Calu3 (cell line): ENCODE measurements at places on chromosomes 1 and 21.

- no peak for DNase-seq
Measured at GRCh38 chr1:152970495-152970894, at the start of gene SPRR4. Gene SPRR4 (plus strand): TSS chr1:152970648. CDS start chr1:152971891, 1,243 bp downstream.

DNA sequence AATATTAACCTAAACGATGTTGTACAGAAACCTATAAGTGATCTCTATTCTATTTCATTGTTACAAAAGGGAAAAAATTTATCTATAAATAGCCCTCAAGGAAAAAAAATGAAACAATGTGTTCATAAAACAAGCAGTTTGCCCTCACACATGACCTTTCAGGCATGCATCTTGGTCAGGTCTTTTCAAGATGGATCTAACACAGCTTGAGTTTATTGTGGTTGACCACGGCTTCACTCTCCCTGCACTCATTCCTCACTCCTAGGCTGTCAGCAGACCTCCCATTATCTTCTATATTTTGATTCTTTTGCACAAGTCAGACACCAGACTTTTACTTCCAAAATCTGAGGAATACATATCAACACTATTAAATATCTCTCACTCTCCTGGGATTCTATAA, 544.3 kb downstream of the KCNT2 start:
- no peak for DNase-seq

- DNase-seq = peak; percentile 44
Measured at GRCh38 chr1:62144238-62144831, 50.3 kb upstream of the L1TD1 start.

- DNase-seq = peak; percentile 41
Measured at GRCh38 chr1:80731241-80731894, 1069.4 kb upstream of the ADGRL2 start.

- DNase-seq = no peak
Measured at GRCh38 chr1:96370757-96371156, 350.8 kb upstream of the PTBP2 start.

DNA sequence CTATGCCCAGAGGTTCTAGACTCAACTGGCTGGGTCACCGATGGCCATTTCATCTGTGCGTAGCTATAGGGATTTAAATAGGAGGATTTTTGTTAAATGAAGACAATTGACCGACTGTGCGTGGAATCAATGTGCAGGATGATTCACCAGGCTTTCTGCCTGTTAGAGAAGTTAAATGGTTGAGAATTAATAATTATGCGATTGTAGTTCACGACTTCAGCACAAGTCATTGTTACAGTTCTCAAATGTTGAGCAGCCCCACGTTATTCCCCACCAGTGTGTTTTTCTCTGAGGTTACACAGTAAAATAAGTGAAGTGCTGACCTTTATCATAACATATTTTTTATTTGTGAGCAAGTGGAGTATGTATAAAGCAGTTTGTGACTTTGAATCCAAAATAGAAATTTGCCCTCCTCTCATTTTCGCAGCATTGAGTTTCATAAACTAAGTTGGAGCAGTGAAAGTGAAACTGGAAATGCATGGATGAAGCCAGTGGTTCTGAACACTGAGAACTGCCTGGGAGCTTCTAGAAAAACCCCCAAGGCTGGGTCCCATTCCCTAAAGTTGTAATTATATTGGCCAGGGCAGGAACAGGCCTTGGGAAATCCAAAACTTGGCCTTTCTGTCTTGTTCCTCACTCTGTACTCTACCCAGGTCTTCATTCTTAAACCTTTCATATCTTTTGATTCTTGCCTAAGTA, 102.6 kb downstream of the GALNT2 start:
- peak; percentile 28 for DNase-seq

GRCh38 chr21:14955936-14956520, 108.8 kb downstream of the NRIP1 start:
- DNase-seq = no peak

DNA sequence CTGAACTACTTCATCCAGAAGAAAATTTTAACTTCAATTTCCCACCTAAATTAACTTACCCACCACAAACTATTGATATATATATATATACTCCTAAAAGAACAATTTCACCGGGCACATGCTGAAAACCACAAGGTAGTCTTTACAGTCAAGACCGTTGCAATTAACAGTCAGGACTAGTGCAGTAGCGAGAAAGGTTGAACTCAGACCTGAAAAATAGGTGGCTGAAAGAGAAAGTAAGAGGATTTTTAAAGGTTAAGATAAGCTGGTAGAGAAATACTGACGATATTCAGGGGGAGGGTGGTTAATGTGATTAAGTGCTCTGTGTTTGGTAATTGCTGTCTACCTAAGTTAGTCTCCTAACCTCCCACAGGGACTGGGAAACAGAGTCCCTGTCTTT, 1153.5 kb upstream of the TMPRSS15 start:
- no peak for DNase-seq

DNA sequence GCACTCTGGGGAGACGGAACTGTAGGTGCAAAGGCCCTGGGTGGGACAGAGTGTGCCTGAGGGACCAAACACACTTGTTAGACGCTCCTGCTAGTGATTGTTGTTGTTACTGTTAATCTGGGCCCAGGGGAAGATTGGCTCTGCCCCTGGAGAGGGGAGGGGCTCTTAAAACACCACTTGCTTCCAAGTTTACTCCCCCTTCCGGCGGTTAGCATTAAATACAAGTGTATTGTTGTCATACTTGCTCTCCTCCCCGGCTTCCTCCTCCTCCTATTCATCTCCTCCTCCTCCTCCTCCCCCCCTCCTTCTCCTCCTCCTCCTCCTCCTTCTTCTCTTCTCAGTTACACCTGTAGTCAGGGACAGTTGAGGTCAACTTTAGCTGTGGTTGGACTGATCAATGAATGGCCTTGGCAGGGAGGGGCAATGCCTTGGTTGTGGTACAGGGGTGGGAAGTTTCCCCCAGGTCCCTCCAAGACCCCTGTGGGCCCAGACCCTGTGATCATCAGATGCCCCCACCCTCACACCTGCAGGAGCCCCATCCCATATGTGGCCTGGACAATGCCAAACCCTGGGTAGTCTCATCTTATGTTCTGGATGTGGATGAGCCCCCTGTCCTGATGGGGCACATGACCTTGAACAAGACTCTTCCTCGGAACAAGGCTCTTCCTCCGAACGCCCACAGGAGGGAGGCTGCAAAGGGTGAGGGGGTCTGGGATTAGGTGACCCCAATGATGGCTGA, 217.3 kb downstream of the PTPRU start:
- peak; percentile 48 for DNase-seq

GRCh38 chr1:115356356-115356755, 18.3 kb upstream of the NGF start:
- DNase-seq = no peak

GRCh38 chr1:193320270-193320669, 133.9 kb upstream of the B3GALT2 start:
- no peak for DNase-seq

- no peak for DNase-seq
Measured at GRCh38 chr1:109497449-109498160, 3.7 kb downstream of the CYB561D1 start.
